ENCODE measurements at places on chromosomes 1 and 21.

DNA sequence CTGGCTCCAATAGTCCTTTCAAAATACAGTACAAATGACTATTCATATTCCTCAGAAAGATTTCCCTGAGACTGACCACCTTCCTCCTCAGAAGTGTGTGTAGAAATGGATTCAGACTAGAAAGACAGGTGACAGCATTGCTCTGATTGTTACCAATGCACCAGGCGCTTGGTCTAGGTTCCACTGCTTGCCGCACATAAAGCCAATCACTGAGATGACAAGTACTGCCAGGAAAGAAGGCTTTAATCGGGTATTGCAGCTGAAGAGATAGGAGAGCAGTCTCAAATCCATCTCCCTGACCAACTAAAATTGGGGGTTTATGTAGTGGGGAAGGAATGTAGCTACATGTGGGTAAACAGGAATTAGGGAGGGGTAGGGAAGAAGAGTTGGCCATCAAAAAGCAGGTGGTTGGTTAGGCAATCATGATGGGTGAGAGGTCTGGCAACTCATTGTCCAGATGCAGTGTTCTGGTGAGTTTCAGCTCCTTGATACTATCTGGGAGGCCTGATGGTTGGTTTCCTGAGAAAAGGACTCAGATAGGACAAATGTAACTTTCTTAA, 98.0 kb downstream of the KCNH1 start:
- no peak for DNase-seq

- DNase-seq: no peak
Measured at GRCh38 chr1:223512057-223512456, 118.8 kb downstream of the CCDC185 start.

DNA sequence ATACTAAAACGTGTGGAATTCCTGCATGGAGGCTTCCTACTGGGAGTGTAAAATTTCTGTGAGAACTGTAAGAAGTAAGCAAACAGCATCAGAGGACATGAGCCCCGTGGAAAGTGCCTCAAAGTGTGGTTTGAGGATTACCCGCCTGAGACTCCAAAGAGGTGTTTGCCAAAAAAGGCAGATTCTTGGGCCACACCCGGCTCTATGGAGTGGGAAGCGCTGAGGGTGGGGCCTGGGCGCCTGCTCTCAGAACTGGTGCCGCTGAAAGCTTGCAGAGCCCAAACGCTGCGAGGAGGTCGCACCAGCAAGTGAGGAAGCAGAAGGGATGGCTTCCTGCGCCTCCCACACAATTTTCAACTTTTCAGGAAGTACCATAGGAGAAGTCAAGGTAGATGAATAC, 43.0 kb upstream of the PSEN2 start:
- DNase-seq: peak; percentile 7

GRCh38 chr1:84611796-84612195, 37.6 kb upstream of the CTBS start:
- peak; percentile 10 for DNase-seq

DNA sequence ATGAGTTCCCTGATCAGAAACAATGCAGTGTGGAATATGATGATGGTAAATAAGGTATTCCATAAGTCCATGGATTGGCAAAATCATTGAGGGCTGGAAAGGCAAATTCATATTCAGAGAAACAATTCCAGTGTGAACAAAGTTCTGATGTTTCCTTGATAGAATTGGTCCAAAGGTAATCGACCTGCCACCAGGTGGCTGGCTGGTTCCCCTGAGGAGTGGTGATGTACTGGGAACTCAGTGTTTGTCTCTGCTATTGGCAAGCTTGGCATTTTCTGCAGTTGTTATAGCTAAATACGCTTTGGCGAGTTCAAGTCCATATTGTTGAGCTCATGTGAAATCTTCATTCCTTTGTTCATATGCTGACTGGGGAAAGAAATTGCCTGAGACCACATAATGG, 165.5 kb upstream of the PTGFR start:
- DNase-seq: no peak

GRCh38 chr21:19011451-19011850, 607.9 kb upstream of the TMPRSS15 start:
- DNase-seq: no peak

All from CD4-positive, alpha-beta T cell treated with Interleukin-10 for 1 hour (primary cell).